Cardiac muscle cell (in vitro differentiated cells and primary cell): ENCODE measurements at places on chromosomes 2 and 18. TPM values are rescaled to one million over a fixed set of nuclear protein-coding genes. Genes with fewer than 3 reads are reported as not detected.

The DCDC2C gene
- polyA plus RNA-seq = not detected in 2 replicates

The IL36A gene
- polyA plus RNA-seq = not detected in 2 replicates

The SLC40A1 gene
- 7.3 and 11.5 TPM in 2 replicates for polyA plus RNA-seq

The CRYBA2 gene
- polyA plus RNA-seq = not detected in 2 replicates

The SLC9A4 gene
- 0.17 and 0.29 TPM in 2 replicates for polyA plus RNA-seq

The ALK gene
- polyA plus RNA-seq = 1.2 and 1.8 TPM in 2 replicates

The ACP1 gene
- polyA plus RNA-seq = 216 and 226 TPM in 2 replicates

The PAX3 gene
- polyA plus RNA-seq = 8.0 and 8.8 TPM in 2 replicates

The CCDC74A gene
- 9.6 and 10.4 TPM in 2 replicates for polyA plus RNA-seq

The AAMP gene
- 273 and 276 TPM in 2 replicates for polyA plus RNA-seq

The LBX2 gene
- polyA plus RNA-seq = 1.7 TPM in 1 of 2 replicates, not detected in the other

The SULT6B1 gene
- polyA plus RNA-seq = not detected in 2 replicates

The POTEE gene
- 7.5 and 10.1 TPM in 2 replicates for polyA plus RNA-seq

The ST8SIA5 gene
- 0.09 and 0.83 TPM in 2 replicates for polyA plus RNA-seq

The NT5C1B gene
- 0.32 and 1.9 TPM in 2 replicates for polyA plus RNA-seq

The DSG1 gene
- not detected in 2 replicates for polyA plus RNA-seq

The NTSR2 gene
- polyA plus RNA-seq = not detected in 2 replicates
